ENCODE measurements at places on chromosomes 11 and 22. TPM values are rescaled to one million over a fixed set of nuclear protein-coding genes. Genes with fewer than 3 reads are reported as not detected.
A peak's percentile ranks its signal among the peaks of the same experiment; 100 is the strongest.

DNA sequence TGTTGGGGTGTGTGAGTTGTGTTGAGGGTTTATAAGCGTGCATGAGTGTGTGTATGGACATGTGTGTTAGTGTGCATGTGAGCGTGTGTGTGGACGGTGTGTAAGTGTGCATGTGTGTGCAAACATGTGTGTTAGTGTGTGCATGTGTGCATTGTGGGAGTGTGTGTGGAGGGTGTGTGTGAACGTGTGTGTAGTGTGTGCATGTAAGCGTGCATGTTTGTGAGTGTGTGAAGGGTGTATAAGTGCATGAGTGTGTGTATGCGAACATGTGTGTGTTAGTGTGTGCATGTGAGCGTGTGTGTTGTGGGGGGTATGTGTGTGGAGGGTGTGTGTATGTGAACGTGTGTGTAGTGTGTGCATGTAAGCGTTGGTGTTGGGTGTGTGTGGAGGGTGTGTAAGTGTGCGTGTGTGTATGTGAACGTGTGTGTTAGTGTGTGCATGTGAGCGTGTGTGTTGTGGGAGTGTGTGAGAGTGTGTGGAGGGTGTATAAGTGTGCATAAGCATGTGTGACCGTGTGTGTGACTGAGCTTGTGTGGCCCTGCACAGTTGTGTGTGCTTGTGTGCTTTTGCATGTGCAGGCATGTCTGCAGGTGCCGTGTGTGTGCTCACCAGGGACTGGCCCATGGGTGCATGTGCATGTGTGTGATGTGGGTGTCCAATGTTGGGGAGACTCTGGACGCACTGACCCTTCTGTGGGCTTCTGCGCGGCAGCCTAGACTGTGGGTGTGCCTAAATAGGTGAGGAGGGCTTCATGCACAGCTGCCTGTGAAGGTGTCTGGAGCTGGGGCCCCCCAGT lies 866.2 kb downstream of the TBC1D22A start:
- DNase-seq = no peak

GRCh38 chr11:134486704-134487103 lies 74.7 kb upstream of the B3GAT1 start:
- DNase-seq = no peak

GRCh38 chr11:128759168-128759567 lies 65.3 kb downstream of the FLI1 start:
- no peak for DNase-seq

Gene RASGRP2
- 69.6 TPM for polyA plus RNA-seq

- DNase-seq = peak; percentile 63
Observed at GRCh38 chr11:119107538-119108145, 498 bp downstream of the C2CD2L start.

DNA sequence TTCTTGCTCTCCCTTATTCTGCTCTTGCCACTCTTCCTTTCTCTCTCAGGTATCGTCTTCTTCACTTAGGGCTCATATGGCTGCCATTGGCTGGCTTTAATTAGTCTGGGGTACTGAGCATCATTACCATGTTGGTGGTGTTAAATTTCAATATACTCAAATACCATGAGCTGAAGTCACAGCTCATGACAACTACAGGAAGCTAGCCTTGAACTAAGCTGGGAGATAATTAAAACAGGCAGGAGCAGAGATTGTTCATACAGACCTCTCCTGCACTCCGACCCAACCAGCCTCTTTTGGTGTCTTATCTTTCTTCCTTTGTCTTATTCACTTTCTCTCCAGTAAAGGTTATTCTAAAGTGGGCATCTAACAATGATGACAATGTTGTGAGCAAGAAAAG lies 130.9 kb upstream of the BLID start:
- DNase-seq = no peak

DNA sequence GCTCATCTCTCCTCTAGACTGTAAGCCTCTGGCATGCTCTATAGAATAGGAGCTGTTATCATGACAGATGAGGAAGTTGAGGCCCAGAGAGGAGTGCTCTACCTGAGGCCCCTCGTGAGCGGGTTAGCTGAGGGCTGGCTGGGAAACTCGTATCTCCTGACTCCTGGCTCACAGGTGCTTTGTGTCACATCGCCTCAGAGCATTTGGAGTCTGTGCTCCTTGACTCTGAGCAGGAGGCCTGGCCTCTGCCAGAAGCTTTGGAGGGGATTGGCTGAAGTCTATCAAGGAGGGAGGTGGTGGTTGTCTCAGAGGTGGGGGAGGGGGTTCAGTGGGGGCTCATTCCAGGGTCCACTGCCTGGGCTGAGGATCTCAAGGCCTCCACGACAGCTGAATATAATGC lies 7.4 kb downstream of the KCNC1 start:
- DNase-seq = no peak

- no peak for DNase-seq
Observed at GRCh38 chr11:78586452-78587046, 11.9 kb upstream of the NARS2 start.

DNA sequence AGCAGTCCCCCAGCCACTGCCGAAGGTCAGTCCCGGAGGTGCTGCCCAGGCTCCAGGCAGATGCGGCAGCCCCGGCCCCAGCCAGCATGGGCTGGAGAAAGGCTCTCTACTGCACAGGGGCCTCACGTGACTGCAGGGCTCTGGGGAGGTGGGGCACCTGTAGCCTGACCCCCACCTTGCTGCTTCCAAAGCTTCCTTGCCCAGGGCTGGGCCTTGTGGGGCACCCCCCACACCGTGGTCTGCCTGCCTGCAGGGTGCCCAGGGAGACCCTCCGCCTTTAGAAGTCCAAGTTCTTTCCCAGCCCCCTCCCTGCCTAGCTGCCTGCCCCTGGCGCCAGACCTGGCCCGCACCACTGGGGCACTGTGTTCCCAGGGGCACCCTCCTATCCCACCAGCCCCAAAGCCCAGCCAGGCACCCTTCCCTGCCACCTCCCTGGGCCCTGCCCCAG lies 28.4 kb upstream of the TXNRD2 start:
- DNase-seq = no peak

DNA sequence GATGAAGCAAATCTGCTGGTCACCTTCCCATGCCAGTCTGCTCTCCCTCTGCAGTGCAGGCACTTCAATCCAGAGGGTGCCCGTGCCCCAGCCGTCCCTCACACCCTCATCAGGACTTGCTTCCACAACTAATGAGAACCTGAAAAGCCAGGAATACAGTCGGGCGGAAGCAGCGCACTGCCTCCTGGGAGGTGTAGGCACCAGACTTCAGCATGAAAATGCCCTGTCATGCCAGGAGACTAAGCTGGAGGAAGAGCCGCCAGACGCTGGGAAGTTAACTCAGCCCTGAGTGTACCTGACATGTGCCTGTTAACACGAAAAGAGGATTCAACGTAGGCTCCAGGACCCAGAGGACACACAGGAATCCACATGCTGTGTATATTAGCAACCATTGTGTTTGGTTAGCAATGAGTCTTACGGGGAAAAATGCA lies 40.1 kb upstream of the FLI1 start:
- DNase-seq = peak; percentile 77

Gene TBC1D22A
- 12.0 TPM for polyA plus RNA-seq

DNA sequence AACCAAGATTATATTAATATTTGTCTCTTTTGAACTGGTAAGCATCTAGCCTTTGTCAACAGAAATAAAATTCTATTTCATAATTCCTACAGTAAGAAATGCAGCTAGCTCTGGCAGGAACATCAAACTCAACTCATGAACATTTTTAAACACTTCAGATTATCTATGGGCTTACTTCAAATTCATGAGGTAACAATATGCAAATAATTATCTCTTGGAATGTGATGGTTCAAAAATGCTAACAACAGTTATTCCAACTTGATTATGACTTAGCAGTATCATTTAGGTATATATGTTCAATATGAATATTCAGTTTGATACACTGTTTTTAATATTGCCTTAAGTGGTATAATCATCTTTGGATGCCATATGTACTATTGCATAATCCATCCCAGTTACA lies 1103.5 kb upstream of the CCDC90B start:
- DNase-seq = no peak

DNA sequence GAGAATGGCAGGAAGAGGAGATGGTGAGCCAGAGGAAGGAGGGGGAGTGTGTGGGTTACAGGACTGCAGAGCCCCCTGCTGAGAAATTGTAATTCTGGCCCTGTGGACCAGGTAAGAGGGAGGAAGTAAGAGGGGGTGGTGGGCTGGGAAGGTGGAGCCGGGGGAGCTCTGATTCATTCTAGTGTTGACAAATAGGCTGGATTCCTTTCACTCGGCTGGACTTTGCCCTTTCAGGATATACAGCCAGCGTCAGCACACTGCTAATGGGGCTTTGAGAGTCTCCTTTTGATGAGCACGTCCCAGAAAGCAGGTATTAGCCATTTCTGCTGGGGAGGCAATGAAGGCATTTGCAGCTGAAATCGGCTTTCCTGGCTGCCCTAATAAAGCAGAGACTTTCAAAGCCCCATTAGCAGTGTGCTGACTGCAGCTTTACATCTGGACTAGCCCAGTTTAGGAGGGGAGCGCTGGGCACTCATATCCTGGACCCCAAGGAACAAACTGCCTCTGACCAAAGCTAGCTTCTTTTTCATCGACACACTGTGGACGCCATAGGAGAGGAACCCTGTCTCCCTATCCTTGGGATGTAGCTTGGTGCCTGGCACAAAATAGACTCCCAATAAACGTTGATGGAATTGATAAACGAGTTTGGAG lies 44.8 kb upstream of the CADM1 start:
- DNase-seq = no peak

DNA sequence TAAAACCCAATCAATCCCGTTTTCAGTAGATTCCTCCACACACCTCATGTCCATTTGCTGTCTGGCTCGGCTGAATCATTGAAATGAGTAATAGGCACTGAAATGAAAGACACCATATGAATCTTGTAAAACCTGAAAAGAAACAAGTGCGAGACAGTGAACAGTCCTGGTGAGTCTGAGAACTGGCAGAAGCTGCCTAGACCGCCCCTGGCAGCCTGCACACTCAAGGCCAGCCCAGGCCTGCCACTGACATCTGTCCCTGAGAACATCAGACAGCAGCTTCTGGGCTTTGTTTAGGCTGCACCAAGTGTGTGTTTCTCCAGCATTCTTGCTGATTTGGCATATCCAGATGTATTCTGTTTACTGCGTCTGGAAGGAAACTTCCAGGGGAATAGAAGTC lies 44.8 kb downstream of the ENDOD1 start:
- peak; percentile 49 for DNase-seq

Gene OR52A1
- polyA plus RNA-seq = not detected

GRCh38 chr11:46484101-46484500 lies 92.5 kb upstream of the CHRM4 start:
- no peak for DNase-seq

Gene SCGB1C1
- not detected for polyA plus RNA-seq

Gene CCDC87
- polyA plus RNA-seq = 0.43 TPM

Gene POU2AF2
- not detected for polyA plus RNA-seq

GRCh38 chr11:113689768-113690618 lies 16.1 kb downstream of the TMPRSS5 start:
- no peak for DNase-seq

DNA sequence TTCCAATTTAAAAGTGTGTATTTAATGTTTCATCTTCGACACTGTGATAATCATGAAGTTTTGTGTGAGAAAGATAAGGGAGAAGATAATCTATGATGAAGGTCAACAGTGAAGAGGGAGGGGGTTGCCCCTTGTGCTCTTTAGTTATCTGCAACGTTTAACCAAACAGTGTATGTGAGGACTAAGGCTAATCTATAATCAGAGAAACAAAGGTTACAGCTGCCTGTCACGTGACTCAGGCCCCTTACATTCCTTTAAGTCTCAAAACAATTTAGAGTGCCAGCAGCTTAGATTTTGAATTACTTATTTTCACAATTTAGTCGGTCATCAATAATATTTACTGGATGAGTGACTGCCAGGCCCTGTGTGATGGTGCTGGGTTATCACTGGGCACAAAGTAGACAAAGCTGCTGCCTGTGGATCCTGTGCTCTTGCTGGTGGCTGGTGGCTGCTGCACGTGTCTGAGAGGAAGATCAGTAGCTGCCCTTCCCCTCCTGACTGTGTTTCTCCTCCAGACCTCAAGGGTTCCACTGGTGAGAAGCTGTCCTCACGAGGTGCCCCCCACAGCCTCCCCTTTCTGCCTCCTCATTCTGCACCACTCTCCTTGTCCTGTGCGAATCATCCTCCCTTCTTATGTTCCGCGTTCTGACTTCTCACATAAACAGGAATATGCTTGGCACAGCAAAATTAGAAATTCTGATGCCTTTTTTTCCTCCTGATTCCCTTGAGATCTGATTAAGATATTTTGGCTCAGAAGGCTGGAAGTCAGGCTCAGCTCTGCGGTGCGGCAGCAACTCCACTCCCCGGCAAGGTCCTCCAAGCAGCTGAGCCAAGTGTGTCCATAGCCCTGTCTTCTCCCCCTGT lies 331.1 kb upstream of the B3GAT1 start:
- DNase-seq = no peak

GRCh38 chr11:59755701-59756557 lies 753 bp downstream of the STX3 start:
- peak; percentile 81 for DNase-seq

DNA sequence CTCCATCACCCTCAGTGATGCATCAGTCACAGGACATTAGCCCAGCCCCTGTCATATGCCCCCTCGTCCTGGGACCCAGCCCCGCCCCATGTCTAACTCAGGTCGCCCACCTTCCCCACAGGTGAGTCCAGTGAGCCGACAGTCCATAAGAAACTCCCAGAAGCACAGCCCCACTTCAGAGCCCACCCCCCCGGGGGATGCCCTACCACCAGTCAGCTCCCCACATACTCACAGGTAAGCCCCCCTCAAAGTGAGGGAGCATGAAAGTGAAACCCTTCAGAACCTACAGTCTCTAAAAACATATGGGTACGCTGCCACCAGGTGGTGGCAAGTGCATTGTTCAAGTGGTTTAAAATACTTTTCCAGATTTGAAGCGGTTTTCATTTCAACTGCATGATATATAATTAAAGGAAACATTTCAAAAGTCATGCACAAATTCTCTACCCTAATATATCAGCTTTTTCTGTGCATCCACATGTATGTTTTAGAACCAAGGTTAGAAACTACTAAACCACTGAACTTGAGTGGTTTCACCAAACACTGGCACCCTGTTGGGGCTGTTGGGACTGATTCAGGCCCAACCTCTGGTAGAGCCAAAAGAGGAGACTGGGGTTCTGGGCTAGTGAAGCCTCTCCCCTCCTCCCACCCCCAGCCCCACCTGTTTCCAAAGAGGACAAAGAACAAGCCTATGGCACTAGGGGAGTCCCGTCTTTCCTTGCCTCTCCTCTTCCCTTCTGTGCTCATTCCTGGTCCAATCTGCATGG lies 17.3 kb downstream of the EPS8L2 start:
- no peak for DNase-seq

Gene CDC42EP2
- polyA plus RNA-seq = 12.2 TPM
